Activated CD4-positive, alpha-beta T cell treated with anti-CD3 and anti-CD28 coated beads for 1 hour (primary cell): ENCODE measurements at places on chromosomes 3 and 15.

GRCh38 chr15:62894322-62895085 lies 148.0 kb upstream of the TPM1 start:
- DNase-seq, result no peak

DNA sequence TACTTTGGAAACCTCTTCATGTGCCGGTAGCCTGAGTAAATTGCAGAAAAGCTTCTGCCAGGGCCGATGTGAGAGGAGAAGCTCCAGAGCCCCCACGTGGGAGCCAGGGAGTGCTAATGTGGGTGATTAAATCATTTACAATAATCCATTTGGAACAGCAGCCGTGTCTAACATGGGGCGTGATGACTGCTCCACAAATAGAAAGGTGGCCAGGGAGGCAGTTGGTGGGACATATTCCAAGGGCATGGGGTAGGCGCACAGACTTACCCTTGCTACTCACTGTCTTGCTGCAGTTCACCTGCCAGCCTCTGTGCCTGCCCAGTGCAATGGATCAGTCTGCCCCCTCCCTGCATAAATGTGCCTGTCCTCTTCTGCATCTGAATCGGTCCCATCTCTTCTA lies 39.3 kb upstream of the INSYN1 start:
- DNase-seq, result no peak

GRCh38 chr15:59168536-59168935 lies 38.1 kb upstream of the LDHAL6B start:
- no peak for DNase-seq

- DNase-seq, result no peak
These were observed 50.6 kb upstream of the SLC7A14 start for GRCh38 chr3:170636400-170636973.

DNA sequence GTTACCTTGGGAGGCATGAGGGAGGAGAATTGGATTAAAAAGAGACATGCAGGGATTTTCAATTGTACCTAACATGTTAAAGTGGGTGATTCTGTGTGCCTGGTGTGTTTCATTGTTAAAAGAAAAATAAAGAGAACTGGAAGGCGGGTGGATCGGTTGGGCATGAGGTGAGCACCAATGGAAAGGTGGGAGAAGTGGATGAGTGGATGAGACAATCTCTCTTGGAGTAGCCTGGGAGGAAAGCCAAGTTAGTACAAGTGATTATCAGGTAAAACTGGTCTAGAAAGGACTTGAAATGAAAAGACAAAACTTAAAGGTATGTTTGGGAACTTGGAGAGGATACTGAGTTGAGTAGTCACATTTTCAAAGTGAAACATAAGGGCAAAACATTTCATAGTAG lies 12.1 kb downstream of the VEPH1 start:
- DNase-seq, result no peak

DNA sequence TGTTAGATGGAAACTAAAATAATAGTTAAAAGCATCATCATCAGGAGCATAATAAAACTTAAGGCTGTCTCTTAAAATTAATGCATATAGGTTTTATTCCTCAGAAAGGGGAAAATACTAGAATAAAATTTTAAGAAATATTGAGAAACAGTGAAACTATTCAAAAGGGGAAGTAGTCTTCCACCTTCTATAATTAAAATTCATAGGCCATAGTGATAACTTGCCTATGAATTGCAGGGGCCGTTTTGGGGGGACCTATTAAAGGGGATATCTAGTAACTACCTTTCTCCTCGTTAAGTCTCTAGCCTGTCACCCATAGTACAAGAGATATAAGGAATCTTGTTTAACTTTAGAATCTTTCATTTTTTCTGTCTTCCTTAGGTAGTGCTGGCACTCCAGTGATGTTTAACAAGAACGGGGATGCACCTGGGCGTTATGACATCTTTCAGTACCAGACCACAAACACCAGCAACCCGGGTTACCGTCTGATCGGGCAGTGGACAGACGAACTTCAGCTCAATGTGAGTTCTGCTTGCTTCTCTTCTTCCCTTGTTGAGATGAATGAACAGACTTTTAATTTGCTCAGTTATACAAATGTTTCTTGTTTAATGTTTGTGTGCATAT lies 600.4 kb downstream of the GRM7 start:
- DNase-seq, result no peak

GRCh38 chr3:127164615-127165014 lies 28.3 kb upstream of the PRR23E start:
- no peak for DNase-seq

DNA sequence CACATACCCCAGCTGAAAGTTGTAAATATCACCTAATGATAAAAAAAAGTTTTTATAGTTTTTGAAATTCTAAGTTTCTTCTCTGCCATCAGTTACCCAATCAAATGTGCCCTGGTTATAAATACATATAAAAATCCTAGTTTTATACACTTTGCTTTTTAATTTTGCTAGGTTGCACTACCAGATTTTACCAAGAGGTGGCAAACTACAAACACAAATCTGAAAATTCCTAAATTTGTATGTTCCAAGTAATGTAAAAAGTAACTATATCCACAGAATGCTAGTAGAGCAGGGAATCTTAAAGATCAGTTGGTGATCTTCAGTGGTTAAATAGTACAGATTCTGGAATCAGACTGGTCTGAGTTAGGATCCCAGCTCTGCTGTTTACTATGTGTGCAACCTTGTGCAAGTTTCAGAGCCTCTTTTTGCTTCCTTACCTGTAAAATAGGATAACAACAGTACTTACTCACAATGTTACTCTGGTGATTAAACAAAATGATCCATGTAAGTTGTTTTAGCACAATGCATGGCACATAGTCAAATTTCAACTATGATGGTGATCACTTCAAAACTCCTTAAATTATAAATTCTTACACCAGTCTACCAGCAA lies 11.0 kb downstream of the TRPM7 start:
- DNase-seq, result no peak

GRCh38 chr15:56234804-56235203 lies 8.9 kb downstream of the RFX7 start:
- DNase-seq, result no peak

- no peak for DNase-seq
These were observed 41.6 kb downstream of the PIK3CA start for GRCh38 chr3:179189759-179190158.

DNA sequence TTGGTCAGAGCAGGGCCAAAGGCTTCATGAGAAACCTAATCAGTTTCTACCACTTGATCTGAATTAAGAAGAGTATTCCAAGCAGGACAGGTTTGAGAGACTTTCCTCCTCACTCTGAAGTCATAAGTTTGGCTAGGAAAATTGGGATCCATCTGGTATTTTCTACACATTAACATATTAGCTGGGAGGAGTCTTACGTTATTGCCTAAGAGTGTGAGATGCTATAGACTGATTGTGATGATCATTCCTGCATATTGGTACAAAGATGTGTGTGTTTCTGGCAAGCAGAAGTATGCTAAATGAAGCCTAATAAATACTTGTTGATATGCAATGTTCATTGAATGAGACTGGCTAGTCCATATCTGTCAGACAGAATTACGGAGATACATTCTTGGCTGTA lies 73.5 kb upstream of the RASGRP1 start:
- DNase-seq, result no peak

GRCh38 chr3:160210341-160210740 lies 14.9 kb upstream of the C3orf80 start:
- no peak for DNase-seq

- no peak for DNase-seq
These were observed 20.4 kb downstream of the BHLHE40 start for GRCh38 chr3:4999531-5000184.

DNA sequence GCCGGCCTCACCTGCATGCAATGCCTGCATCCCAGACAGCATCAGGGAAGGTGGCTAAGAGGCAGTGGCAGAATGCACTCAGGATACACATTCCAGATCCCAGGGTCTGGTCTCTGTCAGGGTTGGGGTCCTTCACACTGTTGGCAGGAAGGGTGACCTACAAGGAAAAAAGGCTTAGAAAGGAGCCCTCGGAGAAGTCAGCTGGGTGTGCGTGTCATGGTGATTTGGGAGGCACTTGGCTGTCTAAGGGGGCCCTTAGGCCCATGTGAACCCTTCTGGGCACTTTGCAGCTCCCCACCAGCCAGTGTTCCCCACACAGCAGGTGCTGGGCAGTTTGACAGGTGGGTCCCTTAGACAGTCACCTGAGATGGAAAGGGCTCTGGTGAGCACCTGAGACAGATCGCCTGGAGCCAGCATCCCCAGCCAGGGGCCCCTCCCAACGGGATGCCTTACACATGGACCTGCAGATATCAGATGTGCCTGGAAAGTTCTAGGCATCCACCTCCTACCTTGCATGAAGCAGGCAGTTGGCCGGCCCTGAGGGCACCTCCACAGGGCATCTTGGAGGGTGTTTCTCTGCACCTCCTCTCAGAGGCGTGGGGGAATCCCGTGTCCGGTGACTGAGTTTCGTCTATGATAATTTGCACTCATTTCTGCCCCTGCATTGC lies 131.6 kb downstream of the LRRK1 start:
- no peak for DNase-seq

DNA sequence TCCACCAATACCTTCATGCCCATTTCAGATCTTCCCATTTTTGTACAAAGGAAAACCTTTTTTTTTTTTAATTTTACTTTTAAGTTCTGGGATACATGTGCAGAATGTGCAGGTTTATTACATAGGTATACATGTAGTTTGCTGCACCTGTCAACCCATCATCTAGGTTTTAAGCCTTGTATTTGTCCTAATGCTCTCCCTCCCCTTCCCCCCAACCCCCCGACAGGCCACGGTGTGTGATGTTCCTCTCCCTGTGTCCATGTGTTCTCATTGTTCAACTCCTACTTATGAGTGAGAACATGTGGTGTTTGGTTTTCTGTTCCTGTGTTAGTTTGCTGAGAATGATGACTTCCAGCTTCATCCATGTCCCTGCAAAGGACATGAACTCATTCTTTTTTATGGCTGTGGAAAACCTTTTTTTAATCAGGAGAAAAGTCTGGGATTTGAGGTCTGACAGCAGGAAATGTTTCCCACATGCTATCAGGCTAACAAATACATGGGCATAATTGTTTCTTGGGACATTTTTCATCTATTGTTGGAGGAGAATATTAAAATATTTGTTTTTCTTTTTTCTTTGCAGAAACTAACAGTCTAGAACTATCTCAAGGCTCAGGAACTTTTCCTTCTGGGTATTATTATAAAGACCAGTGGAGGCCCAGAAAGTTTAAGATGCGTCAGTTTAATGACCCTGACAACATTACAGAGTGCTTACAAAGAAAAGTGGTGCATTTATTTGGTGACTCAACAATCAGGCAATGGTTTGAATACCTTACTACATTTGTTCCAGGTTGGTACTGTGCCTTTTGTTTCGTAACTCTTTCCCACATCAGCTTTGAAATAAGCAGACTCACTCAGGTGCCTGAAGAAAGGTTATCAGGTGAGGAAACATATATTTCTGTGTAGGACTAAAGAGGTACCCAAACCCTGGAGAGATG lies 32.8 kb upstream of the NFKBIZ start:
- no peak for DNase-seq

- no peak for DNase-seq
These were observed 290.5 kb downstream of the NAALADL2 start for GRCh38 chr3:175149675-175150074.

DNA sequence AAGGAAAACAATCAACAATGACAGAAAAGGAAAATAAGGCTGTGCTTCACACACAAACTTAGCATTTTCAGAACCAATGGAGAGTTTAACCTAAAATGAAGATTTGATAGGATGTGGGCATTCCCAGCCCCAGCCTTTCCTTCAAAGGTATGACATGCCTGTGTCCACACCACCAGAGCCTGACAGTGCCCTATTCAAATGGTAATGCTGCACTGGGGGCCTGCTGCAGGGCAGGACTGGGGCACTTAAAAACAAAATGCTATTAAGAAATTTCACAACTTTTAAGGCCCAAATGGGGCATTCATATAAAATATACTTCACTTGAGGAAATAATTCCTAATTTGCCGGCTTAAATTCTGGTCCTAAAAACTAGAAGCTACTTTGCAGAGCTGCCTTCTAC lies 30.9 kb upstream of the TKT start:
- no peak for DNase-seq

GRCh38 chr3:38327335-38328009 lies 19.1 kb upstream of the XYLB start:
- no peak for DNase-seq

DNA sequence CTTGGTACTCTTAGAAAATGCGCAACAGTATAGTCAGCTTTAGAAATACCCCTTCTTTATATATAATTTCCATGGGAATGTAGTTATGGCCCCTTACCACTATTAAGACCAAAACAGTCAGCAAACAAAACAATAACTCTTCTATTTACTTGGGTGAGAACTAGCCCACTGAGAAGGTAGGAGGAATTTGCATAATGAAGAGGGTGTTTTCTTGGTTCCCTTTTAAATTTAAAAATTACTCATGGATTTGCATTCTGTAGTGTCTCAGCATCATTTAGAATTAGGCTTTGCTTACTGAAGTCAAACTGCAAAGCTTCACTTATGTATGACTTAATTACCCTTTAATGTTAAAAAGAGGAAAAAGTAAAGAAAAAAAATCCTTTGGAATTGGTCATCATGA lies 350.8 kb downstream of the PTPRG start:
- no peak for DNase-seq

GRCh38 chr3:45681221-45681620 lies 8.0 kb upstream of the SACM1L start:
- no peak for DNase-seq

GRCh38 chr3:58034738-58035523 lies 26.7 kb downstream of the FLNB start:
- no peak for DNase-seq

DNA sequence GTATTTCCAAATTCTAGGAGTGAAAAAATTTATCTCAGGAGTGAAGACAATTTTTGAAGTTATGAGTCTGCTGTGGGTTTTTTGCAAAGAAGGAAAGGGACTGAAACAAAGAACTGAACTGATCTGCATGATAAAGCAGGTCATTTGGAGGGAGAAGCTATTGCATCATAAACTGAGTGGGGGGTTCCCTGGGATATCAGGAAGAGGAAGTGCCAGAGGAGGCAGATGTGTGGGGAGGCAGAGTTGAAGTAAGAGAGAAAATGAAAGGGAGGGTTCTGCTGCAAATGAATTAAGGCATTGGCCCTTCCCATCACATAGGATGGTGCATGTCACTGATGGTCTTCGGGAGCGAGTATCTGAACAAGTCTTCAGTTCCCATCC lies 379.2 kb downstream of the VPS13C start:
- no peak for DNase-seq

- no peak for DNase-seq
These were observed 185.9 kb upstream of the LINGO1 start for GRCh38 chr15:77818484-77819047.

DNA sequence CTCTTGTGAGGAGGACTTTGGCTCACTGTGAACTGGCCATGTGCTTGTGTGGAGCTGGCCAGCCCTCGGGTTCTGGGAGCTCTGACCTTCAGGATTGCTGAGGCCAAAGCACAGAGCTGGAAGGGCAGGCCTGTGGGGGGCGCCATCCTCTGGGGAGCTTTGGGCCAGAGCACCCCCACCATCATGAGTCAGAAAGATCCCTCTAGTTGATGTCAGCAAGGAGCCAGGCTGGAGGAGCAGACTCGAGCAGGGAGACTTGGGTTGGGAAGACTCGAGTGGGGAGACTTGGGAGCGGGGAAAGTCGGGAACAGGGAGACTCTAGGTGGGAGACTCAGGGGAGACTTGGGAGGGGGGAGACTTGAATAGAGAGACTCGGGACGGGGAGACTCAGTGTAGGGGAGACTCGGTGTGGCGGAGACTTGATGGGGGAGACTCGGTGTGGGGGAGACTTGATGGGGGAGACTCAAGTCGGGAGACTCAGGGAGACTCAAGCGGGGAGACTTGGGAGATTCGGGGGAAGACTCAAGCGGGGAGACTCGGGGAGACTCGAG lies 37.7 kb upstream of the PLXNA1 start:
- no peak for DNase-seq

- DNase-seq, result no peak
These were observed 116.7 kb downstream of the LIPC start for GRCh38 chr15:58548308-58549012.

- DNase-seq, result no peak
These were observed 53.6 kb downstream of the FEZF2 start for GRCh38 chr3:62319570-62320243.
